ENCODE measurements at places on chromosomes 1 and 21.

DNA sequence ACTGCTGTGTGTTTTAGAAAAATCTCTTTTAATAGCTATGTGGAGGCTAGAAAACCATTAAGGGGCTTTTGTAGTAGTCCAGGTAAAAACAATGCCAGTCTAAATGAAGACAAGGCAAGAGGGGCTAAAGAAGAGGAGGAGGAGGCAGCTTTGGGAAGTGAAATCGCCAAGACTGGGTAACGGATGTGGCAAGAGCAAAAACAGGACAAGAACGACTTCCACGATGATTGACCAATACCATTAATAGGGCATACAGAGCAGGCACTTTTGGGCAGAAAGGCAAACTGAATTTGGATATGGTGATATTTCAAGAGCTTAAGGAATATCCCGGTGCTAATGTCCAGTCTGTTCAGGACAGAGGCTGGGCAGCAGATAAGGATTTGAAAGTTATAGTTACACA lies 22.0 kb downstream of the COA6 start:
- no peak for DNase-seq

- no peak for DNase-seq
Measured at GRCh38 chr1:65412256-65412983, 8.0 kb upstream of the LEPR start.

GRCh38 chr1:51622455-51622913 lies 5.6 kb downstream of the OSBPL9 start:
- DNase-seq = no peak

- no peak for DNase-seq
Measured at GRCh38 chr1:184425449-184426277, 38.8 kb downstream of the C1orf21 start.

DNA sequence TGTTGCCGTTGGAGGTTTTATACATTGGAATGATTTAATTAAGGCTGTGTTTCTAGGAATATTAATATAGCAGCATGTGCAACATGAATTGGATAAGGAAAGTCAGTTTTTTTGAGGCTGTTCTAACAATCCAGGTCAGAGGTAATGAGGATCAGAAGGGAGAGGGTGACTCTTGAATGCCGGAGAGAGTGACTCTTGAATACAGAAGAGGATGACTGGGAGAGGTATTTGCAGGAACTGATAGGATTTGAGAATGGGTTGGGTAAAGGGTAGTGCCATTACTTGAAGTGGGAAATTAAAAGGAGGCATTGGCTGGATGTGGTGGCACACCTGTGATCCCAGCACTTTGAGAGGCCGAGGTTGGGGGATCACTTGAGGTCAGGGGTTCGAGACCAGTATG lies 55.6 kb upstream of the MACF1 start:
- no peak for DNase-seq

- DNase-seq = no peak
Measured at GRCh38 chr1:44707112-44707881, 23.7 kb downstream of the RNU5D-1 start.

DNA sequence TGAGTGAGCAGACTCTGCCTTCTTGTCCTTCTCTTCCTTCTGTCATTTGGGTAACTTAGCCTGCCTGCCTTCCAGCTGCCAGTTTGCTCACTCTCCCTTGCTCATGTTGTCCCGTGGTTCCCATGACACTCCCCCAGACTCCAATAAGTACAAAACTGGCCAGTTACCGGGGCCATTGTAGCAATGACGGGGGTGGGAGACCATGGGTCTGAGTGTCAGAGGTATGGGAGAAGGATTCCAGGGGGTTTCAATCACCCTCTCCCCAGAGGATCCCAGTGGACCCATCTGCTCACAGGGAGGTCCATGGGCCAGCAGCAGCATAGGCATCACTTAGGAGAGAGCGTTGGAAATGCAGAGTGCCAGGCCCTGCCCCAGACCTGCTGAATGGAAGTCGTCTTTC lies 51.3 kb downstream of the CAPN9 start:
- DNase-seq = no peak

DNA sequence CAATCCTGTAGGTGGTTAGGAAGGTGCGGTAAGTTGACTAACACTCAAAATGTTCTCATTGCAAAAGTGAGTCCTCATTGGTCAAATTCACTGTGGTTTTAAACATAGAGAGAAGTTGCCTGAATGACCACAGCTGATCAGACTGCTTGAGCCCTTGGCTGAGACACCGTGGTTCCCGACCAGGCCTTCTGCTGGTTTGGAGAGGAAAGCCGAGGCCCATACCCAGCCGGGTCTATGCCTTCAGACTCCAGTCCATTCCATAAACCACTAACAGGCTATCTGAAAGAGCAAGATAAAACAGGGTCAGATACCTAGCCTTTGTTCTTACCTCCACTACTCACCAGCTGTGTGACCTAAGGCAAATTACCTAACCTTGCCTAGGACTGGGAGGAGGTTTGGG lies 133.9 kb downstream of the LMX1A start:
- no peak for DNase-seq

GRCh38 chr1:232372431-232372830 lies 257.5 kb downstream of the SIPA1L2 start:
- DNase-seq = no peak

GRCh38 chr1:54772951-54773350 lies 8.6 kb upstream of the PARS2 start:
- DNase-seq = no peak

DNA sequence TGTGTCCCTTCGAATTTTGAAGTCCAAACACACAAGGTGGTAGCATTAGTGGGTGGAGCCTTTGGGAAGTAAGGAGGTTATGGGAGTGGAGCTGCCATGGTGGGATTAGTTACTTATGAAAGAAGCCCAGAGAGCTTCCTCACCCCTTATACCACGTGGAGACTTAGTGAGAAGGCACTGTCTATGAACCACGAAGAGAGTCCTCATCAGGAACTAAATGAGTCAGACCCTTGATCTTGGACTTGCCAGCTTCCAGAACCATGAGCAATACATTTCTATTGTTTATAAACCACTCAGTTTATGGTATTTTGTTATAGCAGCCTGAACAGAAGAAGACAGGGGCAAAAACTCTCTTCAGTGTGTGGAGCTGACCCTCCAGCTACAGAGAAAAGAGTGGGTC lies 259.3 kb upstream of the AJAP1 start:
- no peak for DNase-seq

DNA sequence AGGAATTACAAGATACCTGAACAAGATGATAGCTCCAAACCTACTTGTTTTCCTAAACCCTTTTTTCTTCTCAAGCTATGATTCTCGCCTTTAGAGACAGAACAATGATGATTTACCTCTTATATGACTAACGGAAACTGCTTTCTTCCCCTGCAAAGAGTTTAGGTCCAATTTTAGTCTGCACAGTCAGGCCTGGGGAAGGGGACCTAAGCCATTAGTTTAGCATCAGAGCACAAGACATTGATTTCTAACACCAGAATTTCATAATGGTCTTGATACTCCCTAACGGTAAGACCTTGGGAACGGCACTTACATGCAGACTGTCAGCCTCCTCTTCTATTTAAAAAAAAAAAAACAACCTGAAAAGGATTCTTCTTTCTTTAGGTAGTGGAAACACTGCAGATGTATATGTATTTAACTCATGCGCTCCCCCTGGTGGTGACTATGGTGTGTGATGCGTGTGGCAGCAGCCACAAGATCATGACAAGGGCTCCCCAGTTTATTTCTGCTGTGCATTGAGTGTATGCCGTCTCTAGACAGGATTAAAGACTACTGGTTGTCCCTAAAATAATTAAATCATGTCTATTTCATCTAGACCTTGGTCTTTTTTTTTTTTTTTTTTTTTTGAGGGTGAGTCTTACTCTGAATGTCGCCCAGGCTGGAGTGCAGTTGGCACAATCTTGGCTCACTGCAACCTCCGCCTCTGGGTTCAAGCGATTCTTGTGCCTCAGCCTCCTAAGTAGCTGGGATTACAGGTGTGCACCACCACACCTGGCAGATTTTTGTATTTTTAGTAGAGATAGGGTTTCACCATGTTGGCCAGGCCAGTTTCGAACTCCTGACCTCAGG lies 37.3 kb upstream of the TMEM222 start:
- DNase-seq = peak; percentile 83

DNA sequence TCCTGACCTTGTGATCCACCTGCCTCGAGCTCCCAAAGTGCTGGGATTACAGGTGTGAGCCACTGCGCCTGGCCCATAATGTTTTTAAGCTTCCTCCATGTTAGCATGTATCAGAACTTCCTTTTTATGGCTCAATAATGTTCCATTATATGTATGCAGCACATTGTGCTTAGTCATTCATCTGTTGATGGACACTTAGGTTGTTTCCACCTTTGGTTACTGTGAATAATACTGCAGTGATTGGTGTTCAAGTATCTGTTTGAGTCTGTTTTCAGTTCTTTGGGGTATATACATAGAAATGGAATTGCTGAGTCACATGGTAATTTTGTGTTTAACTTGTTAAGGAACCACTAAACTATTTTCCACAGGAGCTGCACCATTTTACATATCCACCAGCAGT lies 17.7 kb downstream of the CMPK1 start:
- no peak for DNase-seq

DNA sequence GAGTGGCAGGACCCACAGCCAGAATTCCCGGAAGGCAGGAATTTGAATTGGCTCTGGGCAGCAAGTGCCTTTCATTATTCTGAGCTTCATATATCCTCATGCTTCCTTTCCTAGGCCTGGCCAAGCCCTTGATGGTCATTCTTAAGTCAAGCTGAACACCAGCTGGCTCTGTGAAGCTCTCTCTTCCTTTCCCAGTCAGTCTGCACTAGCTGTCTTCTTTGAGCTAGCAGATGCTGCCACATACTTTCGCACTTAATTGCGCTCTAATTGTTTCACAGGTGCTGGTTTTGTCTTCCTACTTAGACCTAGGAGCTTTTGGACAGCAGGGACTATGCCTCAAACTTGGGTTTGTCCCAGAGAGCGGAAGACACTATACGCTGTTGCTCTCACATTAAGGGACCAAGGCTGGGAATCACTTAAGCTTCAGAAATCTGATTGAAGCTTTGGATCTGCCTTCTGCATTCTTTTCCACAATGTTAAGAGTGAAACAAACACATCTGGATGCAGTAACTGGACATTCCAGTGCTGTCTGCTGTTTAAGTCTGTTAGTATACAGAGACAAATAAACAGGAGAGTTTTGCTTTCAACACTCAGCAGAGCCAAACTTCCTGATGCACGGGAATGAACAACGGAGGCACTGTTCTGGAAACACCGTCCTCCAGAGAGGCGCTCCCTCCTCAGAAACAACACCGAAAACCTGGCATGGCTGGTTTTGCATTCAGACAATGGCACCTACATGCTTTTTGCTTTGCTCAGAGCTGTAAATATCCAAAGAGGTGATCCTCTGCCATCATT lies 2.2 kb downstream of the TLR5 start:
- no peak for DNase-seq

DNA sequence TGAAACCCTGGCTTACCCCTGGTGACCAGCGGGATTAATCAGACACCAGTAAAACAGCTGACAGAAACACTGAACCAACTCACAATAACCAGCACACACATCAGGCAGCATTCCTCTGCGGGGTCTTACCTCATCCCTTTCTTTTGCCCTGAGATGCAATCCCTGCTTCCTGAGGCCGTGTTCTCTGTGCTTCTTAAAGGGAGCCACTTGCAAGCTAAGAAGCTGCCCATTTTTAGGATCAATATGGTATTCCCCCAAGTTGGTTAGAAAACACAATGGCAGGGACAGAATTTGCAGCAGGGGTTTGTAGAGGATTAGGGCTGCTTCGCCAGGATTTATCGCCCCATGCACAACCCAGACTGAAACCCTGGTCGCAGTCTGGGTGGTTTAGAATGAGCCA lies 74.7 kb upstream of the OLIG2 start:
- DNase-seq = no peak

GRCh38 chr1:34164771-34165391 lies at the start of gene CSMD2:
Gene CSMD2 (minus strand): TSS chr1:34165230. CDS start chr1:34165097, 133 bp downstream.
- no peak for DNase-seq

DNA sequence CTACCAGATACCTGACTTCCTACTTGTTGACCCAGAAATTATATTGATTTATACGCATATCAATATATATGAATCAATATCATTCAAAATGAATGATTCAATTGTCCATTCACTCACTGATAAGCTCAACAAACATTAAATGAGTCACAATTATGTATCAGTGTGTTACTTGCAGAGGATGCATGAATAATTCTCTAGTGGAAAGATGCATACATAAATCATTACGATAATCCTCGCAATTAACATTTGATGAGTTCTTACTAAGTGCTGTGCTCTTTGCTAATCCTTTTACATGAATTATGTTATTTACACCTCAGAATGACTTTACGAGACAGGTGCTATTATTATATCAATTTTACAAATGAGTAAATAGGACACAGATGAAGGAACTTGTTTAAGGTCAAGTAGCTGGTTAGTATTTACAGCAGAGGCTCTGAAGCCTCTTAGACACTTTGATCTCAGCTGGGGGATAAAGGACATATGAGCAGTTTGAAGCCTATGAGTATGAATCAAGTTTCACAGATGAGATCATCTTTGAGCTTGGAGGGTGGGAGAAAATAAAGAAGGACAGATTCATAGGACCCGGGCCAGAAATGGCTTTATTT lies 112.8 kb upstream of the ADAMTS5 start:
- no peak for DNase-seq

DNA sequence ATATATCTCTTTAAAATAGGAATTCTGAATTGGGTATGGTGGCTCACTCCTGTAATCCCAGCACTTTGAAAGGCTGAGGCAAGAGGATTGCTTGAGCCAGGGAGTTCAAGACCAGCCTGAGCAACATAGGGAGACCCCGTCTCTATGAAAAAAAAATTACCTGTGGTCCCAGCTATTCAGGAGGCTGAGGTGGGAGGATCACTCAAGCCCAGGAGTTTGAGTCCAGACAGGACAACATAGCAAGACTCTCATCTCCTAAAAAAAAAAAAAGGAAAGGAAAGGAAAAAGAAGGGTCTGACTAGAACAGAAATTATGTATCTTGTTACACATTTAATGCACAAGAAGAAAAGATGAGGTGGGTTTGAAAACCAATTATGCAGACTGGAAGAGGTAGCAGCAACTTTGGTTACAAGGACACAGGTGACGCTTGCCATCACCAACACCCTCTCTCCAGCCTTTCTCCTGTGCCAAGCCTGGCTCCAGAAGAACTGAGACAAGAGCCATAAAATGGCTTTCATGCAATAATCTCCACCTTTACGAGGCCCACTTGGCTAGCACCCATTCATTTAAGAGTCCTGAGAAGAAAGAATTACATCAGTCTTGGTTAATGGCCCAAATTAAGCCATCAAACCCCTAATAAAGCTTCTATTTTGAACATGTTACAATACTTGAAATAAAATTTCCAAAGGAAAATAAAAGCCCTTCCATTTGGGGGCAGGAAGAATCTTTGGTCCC lies 4.8 kb upstream of the SELENBP1 start:
- DNase-seq = no peak

GRCh38 chr21:41600961-41601572 lies 93.1 kb upstream of the TMPRSS2 start:
- no peak for DNase-seq

DNA sequence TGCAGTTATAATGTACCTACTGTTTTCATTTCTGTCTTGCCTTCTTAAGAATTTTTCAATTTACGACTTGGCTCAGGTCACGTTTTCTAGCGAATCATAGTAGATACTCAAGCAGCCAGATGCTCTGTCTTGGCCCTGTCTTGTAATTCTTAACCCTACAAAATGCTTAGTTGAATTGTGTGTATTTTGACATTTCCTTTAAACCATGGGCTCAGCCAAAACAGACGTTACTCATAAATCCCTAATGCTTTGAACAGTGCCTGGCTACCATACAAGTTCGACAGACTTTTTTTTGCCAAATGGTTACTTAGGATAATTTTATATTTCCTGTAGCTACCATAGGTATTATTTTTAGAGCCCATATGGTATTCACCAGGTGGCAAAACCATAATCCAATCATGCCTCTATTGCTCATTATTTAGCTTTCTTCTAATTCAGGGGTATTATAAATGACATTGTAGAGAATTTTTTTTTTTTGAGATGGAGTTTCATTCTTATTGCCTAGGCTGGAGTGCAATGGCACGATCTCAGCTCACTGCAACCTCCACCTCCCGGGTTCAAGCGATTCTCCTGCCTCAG lies 54.3 kb downstream of the KCNK1 start:
- DNase-seq = no peak

Measured in stimulated activated CD8-positive, alpha-beta memory T cell treated with anti-CD3 and anti-CD28 coated beads, Interleukin-4, amount 100 ng/mL, for 1 hour (primary cell).